ENCODE measurements at places on chromosomes 2 and 18.
A peak's percentile ranks its signal among the peaks of the same experiment; 100 is the strongest.

- no peak overlapping the region for H3K4me3 ChIP-seq
- peaks cover 17% of the 10 kb centered on the region for H3K36me3 ChIP-seq
- no peaks in the 10 kb centered on the region for H3K27me3 ChIP-seq
- H3K4me1 ChIP-seq: peaks cover 20% of the 10 kb centered on the region
- H3K27ac ChIP-seq: peak overlapping the region; percentile 2
Observed at GRCh38 chr2:39065616-39066015, 55.2 kb downstream of the SOS1 start.

- no peak overlapping the region for H3K4me3 ChIP-seq
- no peak for DNase-seq
- no peaks in the 10 kb centered on the region for H3K4me1 ChIP-seq
- H3K27me3 ChIP-seq: peaks cover 6% of the 10 kb centered on the region
Observed at GRCh38 chr2:55779459-55780421, 86.1 kb upstream of the PNPT1 start.

- no peak overlapping the region for H3K4me3 ChIP-seq
- no peaks in the 10 kb centered on the region for H3K4me1 ChIP-seq
- no peak overlapping the region for H3K27ac ChIP-seq
Observed at GRCh38 chr2:214934006-214934405, 124.5 kb upstream of the BARD1 start.

- DNase-seq: no peak
- H3K4me3 ChIP-seq: no peak overlapping the region
- no peaks in the 10 kb centered on the region for H3K4me1 ChIP-seq
- H3K36me3 ChIP-seq: no peaks in the 10 kb centered on the region
- no peak overlapping the region for H3K27ac ChIP-seq
- H3K27me3 ChIP-seq: no peaks in the 10 kb centered on the region
Observed at GRCh38 chr2:236403811-236404210, 139.6 kb upstream of the ASB18 start.

- H3K36me3 ChIP-seq: no peaks in the 10 kb centered on the region
- no peaks in the 10 kb centered on the region for H3K4me1 ChIP-seq
- H3K4me3 ChIP-seq: no peak overlapping the region
- no peak for DNase-seq
Observed at GRCh38 chr2:133716166-133716565, 147.9 kb upstream of the NCKAP5 start.

GRCh38 chr2:152573168-152573567 lies 144.1 kb downstream of the PRPF40A start:
- H3K4me3 ChIP-seq: no peak overlapping the region
- peaks cover 10% of the 10 kb centered on the region for H3K27me3 ChIP-seq
- peaks cover 8% of the 10 kb centered on the region for H3K4me1 ChIP-seq

DNA sequence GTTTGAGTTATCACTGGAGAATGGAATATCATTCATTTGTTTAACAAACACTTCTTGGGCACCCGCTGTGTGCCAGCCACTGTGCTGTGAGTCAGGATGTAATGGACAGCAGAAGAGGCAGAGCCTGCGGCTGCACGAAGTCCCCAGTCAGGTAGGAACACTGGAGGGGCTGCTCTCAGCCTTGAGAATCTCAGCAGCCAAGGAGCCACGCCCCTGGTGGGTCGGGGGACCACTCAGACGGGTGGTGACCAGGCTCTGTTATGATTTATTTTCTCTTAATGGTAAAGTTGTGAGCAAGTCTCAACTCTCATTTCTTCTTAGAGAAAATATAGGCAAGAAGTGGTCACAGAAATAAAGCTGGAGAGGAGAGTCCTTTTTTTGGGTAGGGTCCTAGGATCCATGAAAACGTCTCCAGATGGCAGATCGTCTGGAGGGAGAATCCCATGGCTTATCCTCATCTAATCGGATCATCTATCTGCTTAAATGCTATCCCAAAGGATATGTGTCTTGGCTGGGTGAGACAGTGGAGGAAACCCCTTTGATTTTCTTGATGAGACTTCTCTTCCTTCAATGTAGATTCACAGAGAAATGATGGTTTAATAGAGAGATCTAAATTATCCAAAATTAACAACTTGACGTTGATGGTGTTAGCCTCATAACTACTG lies 129.1 kb upstream of the LGALSL start:
- DNase-seq: no peak
- peaks cover 1% of the 10 kb centered on the region for H3K27me3 ChIP-seq
- H3K4me3 ChIP-seq: no peak overlapping the region
- H3K27ac ChIP-seq: peak overlapping the region; percentile 97
- H3K36me3 ChIP-seq: no peaks in the 10 kb centered on the region

GRCh38 chr2:63408530-63408929 lies 179.7 kb downstream of the WDPCP start:
- peaks cover 8% of the 10 kb centered on the region for H3K36me3 ChIP-seq
- H3K27ac ChIP-seq: no peak overlapping the region
- no peaks in the 10 kb centered on the region for H3K27me3 ChIP-seq
- H3K4me3 ChIP-seq: no peak overlapping the region
- DNase-seq: no peak

GRCh38 chr2:149100739-149101699 lies 62.5 kb downstream of the LYPD6B start:
- no peak for DNase-seq
- no peaks in the 10 kb centered on the region for H3K4me1 ChIP-seq
- no peak overlapping the region for H3K4me3 ChIP-seq
- no peaks in the 10 kb centered on the region for H3K36me3 ChIP-seq

DNA sequence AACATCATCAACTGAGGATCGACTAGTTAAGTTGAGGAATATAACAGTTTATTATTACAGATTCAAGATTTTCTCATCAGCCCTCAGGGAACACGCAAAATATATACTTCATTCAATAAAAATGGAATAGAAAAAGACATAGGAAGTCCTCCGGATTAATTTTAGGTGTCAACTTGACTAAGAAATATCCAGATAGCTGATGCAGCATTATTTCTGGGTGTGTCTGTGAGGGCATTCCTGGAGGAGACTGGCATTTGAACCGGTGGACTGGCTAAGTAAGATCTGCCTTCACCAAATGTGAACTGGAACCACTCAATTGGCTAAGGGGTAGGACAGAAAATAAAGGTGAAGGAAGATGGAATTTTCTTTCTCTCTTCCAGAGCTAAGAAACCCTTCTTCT lies 845.3 kb downstream of the SOCS6 start:
- no peak overlapping the region for H3K4me3 ChIP-seq
- H3K27ac ChIP-seq: no peak overlapping the region
- H3K27me3 ChIP-seq: no peaks in the 10 kb centered on the region

- H3K4me3 ChIP-seq: peak overlapping the region; percentile 95
- peaks cover 63% of the 10 kb centered on the region for H3K4me1 ChIP-seq
- peaks cover 46% of the 10 kb centered on the region for H3K36me3 ChIP-seq
- no peak for DNase-seq
Observed at GRCh38 chr2:230218421-230218820, 1.4 kb downstream of the SP110 start.

All from activated naive CD8-positive, alpha-beta T cell treated with anti-CD3 and anti-CD28 coated beads, Interleukin-2, amount 50 U/mL, for 24 hours (primary cell).